ENCODE measurements at places on chromosomes 1 and 21. TPM values are rescaled to one million over a fixed set of nuclear protein-coding genes. Genes with fewer than 3 reads are reported as not detected.

The ATPAF1 gene
- polyA plus RNA-seq, result 60.9 TPM

The PLA2G2C gene
- polyA plus RNA-seq, result not detected

The ATP6V1G3 gene
- polyA plus RNA-seq, result not detected

The UMODL1 gene
- not detected for polyA plus RNA-seq

The PLXNA2 gene
- polyA plus RNA-seq, result 4.7 TPM

The OR2T1 gene
- polyA plus RNA-seq, result not detected

The RUNX1 gene
- 19.2 TPM for polyA plus RNA-seq

DNA sequence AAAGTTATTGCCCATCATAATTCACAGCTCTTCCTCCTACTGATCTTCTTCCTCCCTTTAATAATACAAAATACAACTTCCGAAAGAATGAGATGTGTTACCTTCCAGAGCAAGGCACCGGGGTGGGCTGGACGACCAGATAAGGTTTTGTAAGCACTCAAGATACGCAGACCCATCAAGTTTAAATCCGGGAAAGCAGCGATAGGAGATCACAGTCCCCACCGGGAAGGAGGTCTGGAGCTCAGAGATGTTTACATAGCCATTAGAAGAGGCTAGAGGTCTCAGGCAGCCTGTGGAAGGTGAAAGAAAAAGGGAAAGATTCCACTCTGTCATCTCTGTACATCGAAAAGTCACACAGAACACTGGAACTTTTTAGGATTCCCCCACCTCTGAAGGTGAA, 99.4 kb downstream of the SUSD4 start:
- no peak for DNase-seq

DNA sequence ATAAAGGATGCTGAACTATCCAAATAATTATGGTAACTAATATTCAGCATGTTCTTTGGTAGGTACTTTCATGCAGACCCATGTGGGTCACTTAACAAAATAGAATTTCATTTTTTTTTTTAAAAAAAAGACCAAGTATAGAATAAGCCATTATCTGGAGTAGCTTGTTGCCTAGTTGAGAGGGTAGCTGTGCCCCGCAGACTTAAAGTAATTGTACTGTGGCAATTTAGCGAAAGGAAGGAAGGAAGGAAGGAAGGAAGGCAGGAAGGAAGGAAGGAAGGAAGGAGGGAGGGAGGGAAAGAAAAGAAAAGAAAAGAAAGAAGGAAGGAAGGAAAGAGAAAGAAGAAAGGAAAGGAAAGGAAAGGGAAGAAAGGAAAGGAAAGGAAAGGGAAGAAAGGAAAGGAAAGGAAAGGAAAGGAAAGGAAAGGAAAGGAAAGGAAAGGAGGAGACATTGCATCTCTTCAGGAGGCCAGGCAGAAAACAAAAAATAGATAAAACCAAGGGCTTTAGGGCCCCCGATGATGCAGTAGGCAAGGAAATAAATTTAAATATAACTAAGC, 35.3 kb upstream of the C1orf21 start:
- DNase-seq, result no peak

GRCh38 chr1:22412932-22413727, 38.5 kb upstream of the ZBTB40 start:
- DNase-seq, result no peak

GRCh38 chr1:101389547-101389929, 152.7 kb downstream of the S1PR1 start:
- no peak for DNase-seq

DNA sequence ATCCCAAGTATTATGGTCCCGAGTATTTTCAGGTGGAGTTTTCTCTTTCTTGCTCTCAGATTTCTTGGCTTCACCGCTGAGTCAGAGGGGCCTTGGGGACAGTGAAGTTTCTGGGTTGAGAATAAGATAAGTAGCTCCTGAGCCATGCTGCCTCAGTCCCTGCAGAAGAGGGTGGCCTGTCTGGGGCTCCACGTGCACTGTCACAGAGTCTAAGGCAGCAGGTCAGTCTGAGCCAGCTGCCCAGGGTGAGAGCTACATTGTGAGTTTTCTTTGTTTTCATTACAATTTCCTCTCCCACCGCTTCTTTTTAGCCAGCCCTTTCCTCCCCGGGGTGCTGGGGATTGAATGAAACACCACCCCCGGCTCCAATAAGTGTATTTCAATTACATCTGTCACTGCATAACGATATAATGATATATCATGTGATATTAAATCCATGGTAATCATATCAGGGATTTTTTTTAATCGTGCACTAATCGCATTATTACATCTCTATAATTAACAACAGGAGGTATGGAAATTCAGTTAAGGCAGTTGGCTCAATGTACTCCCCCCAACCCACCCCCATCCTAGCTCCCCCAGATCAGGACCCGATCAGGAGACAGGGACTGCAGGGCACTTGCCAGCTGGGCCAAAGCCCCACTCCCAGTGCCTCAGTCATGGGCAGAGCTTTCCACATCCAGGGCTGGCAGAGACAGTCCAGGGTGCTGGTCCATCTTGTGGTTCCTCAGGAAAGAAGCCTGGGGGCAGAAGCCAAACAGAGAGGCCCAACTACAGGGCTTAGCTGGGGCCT, 43.7 kb downstream of the DMAP1 start:
- DNase-seq, result no peak

- DNase-seq, result no peak
Measured at GRCh38 chr1:111596499-111596898, 23.1 kb upstream of the RAP1A start.

DNA sequence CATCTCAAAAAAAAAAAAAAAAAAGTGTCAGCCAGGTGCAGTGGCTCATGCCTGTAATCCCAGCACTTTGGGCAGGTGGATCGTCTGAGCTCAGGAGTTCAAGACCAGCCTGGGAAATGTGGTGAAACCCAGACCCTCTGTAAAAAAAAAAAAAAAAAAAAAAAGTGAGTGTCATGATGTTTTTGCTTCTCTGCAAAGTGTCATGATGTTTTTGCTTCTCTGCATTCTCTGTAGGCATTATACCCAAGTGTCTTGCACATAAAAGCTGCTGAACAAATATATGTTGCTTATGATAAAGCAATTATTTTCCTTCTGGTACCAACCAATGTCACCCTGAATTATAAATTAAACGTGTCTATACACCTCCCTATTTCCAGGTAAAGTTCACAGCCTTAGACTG, 1.7 kb downstream of the ACBD6 start:
- no peak for DNase-seq

DNA sequence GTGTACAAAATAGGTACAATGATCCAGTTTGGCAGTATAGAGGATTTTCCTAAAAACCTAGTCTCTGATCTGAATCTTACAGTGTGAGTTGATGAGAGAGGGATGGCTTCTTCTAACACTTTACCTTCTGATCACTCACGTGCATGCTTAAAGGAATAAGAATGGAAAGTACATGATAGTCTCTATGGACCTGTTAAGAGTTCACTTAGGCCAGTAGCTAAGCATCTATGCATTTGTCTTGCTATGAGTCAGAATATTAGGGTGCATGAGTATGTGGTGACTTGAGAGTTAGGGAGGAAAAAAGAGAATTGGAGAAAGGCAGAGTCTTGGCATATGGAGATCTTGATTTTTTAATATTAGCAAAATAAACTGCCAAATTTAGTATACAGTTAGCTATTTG, 206.3 kb downstream of the COL11A1 start:
- no peak for DNase-seq

DNA sequence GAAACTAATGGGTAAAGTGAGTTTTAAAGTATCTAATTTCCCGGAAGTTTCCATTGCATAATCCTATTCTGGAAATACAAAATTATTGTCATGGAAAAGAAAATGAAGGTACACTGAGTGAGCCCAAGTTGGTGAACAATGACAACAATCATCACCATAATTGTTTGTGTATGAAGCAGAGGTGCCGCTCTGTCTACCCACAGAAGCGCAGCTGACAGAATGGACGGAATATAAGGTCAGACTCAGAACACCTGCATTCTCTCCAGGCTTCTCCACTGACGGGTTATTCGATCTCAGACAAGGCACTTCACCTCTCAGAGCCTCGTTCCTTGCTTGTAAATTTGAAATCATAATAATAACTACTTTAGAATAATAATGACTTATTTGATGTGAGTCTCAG, 99.1 kb upstream of the NGF start:
- no peak for DNase-seq

DNA sequence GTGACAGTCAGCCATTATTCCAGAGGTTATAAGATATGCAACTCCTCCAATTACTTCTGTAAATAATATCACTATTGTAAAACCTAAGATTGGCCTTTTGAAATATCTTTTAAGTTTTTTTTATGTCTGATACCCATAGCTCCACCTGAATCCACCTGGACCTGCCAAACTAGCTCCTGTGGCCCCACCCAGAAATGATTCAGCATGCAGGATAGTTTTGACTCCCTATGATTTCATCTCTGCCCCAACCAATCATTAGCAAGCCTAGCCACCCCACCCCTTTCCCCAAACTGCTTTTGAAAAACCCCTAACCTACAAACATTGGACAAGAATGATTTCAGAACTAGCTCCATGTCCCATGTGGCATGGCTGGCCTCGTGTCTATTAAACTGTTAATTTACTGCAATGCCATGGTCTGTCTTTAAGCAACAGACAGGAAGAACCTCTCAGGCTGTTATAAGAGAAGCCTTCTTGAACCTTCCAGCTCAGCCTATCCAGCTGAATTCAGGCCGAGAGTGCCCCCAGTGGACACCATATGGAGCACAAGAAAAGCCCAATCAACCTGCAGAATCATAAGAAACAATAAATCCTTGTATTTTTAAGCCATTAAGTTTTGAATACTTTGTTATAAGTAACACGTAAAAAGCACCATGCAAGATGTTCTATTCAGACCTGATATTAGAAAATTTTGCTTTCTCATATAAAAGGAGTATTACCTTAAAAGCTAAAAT, 263.0 kb upstream of the ZRANB2 start:
- no peak for DNase-seq

GRCh38 chr1:54606096-54606989, 17.0 kb downstream of the FAM151A start:
- DNase-seq, result no peak

GRCh38 chr1:92362970-92363369, 64.1 kb downstream of the RPAP2 start:
- DNase-seq, result no peak

DNA sequence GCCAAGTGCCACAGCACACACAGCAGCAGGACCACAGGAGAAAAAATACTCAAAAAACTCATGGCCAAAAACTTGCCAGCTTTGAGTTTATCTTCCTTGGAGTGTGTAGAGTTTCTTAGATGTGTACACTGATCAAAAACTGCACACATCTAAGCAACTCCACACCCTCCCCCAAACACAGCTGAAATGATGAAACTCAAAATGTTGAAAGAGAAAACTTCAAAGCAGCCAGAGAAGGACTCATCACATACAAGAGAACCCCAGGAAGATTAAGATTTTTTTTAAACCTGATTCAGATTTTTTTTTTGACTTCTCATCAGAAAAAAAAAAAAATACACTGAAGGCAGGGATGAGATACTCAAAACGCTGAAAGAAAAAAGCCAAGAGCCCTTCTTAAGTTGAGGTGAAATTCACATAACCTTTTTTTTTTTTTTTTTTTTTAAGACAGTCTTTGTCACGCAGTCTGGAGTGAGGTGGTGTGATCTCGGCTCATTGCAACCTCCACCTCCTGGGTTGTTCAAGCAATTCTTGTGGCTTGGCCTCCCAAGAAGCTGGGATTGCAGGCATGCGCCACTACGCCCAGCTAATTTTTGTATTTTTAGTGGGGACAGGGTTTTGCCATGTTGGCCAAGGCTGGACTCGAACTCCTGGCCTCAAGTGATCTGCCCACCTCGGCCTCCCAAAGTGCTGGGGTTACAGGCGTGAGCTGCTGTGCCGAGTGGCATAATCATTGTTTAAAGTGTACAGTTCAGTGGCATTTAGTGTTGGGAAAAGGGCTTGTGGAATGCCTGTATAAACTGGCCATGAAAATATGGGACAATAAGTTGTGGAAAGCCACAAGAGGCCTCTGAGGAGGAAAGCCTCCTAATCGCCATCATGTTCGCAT, 20.9 kb upstream of the PDXK start:
- DNase-seq, result no peak

DNA sequence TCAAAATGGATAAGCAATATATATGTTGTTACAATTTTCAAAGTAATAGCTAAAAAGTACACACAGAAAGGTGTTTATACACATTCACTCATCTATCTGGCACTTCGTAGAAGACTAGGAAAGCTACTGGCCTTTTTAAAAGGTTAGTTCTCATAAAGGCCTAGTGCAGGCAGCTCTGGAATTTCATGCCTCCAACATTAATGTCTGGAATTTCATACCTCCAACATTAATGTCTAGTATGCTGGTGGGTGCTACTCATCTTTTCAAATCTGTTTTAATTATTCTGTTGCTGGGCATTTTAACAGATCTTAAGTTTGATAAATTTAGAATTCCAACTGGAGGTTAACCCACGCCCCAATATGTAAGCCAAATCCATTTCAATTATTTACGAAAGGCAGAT, 124.2 kb downstream of the AKT3 start:
- DNase-seq, result no peak

- no peak for DNase-seq
Measured at GRCh38 chr21:19557488-19557887, 1153.9 kb upstream of the TMPRSS15 start.

DNA sequence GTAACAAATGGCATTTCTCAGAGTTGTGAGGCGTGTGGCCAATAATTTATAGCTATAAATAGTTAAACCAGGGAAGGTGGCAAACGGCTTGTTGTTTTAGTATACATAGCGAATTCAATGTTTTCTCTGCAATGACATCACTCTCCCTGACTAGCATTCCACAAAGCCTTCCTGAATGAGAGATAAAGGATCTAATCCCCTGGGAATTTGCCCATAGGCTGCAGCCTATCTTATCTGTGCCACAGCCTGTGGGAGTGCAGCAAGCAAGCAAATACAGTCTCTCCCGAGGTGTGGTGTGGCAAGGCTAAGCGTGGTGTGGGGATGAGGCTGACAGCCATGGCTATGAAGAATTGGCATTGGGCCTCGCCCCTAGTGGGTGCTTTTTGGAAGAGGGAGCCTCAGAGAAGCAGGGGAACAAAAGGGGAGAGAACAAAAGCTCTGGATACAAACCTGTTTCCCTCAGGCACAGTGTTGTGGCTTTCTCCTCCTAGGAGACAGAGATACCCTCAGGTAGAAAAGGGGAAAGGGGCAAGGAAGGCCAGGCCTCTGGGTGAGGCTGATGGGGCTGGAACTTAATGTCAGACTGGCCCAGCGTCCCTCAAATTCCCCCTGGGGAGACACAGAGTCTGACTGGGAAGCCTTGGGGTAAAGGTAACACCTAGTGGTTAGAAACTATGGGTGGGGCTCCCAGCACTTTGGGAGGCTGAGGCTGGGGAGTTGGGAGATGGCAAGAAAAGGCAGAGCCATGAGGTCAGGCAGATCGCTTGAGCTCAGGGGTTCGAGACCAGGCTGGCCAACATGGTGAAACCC, 8.9 kb downstream of the TAGLN2 start:
- DNase-seq, result no peak

GRCh38 chr1:121586369-121587229, 401.8 kb downstream of the SRGAP2C start:
- no peak for DNase-seq

DNA sequence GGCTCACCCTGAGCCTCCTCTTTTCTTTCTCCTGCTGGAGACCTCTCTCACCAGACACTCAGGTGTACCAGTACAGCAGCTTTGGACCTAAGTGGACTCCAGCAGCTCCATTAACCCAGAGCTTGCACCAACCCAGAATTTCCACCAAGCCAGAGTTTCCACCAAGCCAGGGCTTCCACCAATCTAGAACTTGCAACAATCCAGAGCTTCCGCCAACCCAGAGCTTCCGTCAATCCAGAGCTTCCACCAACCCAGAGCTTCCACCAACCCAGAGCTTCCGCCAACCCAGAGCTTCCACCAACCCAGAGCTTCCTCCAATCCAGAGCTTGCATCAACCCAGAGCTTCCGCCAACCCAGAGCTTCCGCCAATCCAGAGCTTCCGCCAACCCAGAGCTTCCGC, 23.2 kb downstream of the CRYAA start:
- DNase-seq, result no peak

GRCh38 chr1:171217658-171218443, 30.4 kb upstream of the FMO1 start:
- DNase-seq, result no peak

Data from psoas muscle (tissue), 8 donors.